ENCODE measurements at places on chromosomes 7 and 10. TPM values are rescaled to one million over a fixed set of nuclear protein-coding genes. Genes with fewer than 3 reads are reported as not detected.

- peaks cover 18% of the 10 kb centered on the region for H3K4me1 ChIP-seq
- H3K27ac ChIP-seq, result no peak overlapping the region
- no peaks in the 10 kb centered on the region for H3K36me3 ChIP-seq
- DNase-seq, result no peak
These were observed 7.1 kb upstream of the MALSU1 start for GRCh38 chr7:23291957-23292560.

DNA sequence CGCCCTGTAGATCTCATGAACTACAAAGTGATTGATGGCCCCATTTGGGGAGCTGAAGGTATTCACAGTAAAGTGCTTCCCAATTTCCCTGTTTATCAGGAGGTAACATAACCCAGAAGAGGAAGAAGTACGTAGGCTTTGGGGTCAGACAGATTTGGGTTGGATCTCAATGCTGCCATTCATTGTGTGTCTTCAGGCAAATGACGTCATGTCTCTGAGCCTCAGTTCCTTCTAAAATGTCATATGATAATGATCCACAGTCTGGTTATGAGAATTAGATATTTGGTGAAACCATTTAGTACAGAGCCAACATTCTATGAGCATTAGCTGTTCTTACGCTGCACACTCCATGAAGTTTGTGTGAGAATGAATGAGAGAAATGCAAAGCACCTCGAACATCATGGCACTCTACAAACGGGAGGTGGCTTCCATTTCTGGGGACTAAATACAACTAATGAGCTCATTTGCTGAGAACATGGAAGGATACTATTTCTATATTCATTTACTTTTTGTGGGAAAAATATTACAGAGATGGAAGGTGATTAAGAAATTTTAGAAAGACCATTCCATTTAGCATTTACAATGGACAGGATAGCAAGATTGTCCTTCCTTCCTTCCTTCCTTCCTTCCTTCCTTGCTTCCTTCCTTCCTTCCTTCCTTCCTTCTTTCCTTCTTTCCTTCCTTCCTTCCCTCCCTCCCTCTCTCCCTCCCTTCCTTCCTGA lies 13.8 kb upstream of the JCAD start:
- no peaks in the 10 kb centered on the region for H3K4me1 ChIP-seq
- H3K27ac ChIP-seq, result no peak overlapping the region
- H3K4me3 ChIP-seq, result no peak overlapping the region
- peaks cover 42% of the 10 kb centered on the region for H3K27me3 ChIP-seq

HABP2 gene
- total RNA-seq, result not detected

OLAH gene
- 0.45 TPM for total RNA-seq

GRCh38 chr7:113085781-113086390 lies 741 bp downstream of the GPR85 start:
- peaks cover 53% of the 10 kb centered on the region for H3K27me3 ChIP-seq
- DNase-seq, result no peak
- no peak overlapping the region for H3K27ac ChIP-seq
- no peaks in the 10 kb centered on the region for H3K36me3 ChIP-seq
- peak overlapping the region; percentile 51 for H3K4me3 ChIP-seq
